Activated B cell treated with CpG ODN at 0.5 μM for 24 hours (primary cell): ENCODE measurements at places on chromosomes 13 and 19. TPM values are rescaled to one million over a fixed set of nuclear protein-coding genes. Genes with fewer than 3 reads are reported as not detected.

DNA sequence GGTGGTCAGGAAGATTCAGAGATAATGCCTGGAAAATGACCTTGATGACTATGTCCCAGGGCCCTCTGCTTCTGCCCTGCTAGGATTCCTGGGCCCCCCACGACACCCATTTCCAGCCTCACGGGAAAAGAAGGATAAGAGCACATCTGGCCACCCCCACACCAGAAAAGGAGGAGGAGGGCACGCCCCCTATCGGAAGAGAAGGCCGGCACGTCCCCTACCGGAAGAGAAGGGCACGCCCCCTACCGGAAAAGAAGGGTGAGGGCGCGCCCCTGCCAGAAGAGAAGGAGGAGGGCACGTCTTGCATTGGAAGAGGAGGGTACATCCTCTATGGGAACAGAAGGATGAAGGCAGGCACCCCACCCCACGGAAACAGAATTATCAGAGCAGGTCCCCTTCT is 84.3 kb downstream of the IER2 start:
- peak; percentile 27 for DNase-seq

DNA sequence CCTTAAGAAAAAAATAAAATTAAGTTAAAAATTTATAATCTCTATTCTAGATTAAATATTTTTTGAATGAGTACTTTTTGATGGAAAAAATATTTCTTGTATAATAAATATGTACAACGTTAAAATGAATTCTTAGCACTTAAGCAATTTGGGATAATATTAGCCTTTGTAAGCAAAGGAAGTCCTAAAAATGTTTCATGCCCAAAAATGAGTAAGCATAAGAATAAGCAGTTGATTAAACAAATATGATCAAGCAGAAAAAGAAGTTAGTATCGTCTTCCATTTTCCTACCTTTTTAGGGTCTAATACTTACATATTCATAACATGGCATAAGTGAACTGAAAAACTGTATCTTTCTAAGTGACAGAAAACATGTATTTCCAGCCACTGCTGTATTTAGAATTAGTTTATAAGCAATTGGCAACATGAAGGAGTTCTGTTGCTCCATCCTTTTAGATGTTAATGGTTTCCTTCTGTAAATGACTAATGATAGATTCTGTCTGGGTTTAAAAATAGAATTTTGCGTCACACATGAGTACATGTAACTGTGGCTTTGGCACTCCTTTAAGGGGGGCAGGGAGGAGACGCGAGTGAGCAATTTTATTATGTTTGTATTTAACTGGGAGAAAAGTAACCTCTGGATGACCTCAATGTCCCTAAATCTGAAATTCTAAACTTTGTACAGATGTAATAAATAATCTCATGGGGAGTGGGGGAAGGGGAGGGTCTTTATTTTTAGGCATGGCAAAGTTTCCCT is 237.4 kb downstream of the RGCC start:
- DNase-seq = no peak

GRCh38 chr19:35002037-35002535 is 2.0 kb downstream of the GRAMD1A start:
- DNase-seq = no peak

- DNase-seq = no peak
Observed at GRCh38 chr13:99218969-99219368, 18.3 kb downstream of the UBAC2 start.

DNA sequence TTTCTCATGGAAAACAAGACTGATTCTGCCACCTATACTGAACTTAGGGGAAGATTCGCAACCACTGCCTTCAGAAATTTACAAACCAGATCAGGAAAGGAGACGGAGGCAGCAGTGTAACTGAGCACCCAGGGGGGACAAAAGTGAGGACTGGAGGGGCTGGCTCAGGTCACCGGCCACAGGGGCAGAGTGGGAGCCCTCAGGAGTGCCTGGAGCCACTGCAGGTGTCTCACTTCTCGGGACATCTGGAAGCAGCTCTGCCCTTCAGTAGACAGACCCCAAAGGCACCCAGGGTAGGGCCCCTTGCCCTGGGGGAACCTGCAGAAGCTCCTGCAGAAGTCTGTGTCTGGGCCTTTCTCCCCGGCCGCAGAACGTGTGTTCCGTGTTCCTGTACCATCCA is 5.8 kb downstream of the ARHGEF7 start:
- no peak for DNase-seq

DNA sequence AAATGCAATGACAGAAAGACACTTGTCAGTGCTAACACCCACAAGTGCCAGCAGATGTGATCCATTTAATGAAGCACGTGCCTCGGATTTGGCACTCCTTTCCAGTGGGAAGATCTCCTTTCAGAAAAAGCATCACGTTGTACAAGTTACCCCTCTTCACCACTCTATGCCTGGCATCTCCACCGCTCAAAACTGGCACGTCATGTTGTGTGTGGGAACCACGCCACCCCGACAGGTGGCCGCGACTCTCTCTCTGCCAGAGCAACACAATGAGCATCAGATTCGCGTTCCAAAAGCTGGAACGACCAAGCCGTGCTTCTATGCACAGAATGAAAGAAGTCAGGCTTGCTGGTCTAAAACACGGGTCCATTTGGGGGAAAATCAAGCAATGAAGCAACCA is 24.3 kb downstream of the TMTC4 start:
- DNase-seq = no peak

DNA sequence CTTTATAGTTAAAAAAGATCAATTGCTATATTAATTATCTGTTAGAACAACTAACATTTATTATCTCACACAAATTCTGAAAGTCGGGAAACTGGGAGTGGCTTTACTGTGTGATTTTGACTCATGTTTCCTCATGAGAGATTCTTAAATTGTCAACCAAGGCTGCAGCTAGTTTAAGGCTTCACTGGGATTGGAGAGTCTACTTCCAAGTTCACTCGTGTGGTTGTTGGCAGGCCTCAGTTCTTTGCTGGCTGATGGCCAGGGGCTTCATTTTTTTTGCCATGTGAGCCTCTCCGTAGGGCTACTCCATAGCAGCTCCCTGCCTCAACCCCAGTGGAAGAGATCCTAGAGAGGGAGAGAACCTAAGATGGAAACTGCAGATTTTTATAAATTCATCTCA is 24.5 kb upstream of the LPAR6 start:
- DNase-seq = no peak

GRCh38 chr19:46635920-46636761 is at the start of gene GNG8:
GNG8 (minus strand) TSS chr19:46636202; CDS start chr19:46634682, 1,520 bp downstream.
- DNase-seq = peak; percentile 51

GRCh38 chr13:85768946-85769345 is 30.3 kb downstream of the SLITRK6 start:
- no peak for DNase-seq

GRCh38 chr19:21680671-21681070 is 86.7 kb downstream of the ZNF100 start:
- DNase-seq = no peak

- no peak for DNase-seq
Observed at GRCh38 chr19:14337510-14337909, 43.7 kb upstream of the ADGRE5 start.

GRCh38 chr13:39597838-39598237 is 5.2 kb downstream of the LHFPL6 start:
- DNase-seq = no peak

GRCh38 chr19:38898788-38899446 is 501 bp downstream of the SIRT2 start:
- DNase-seq = no peak

GRCh38 chr13:98664047-98664446 is 87.1 kb upstream of the STK24 start:
- DNase-seq = no peak

DNA sequence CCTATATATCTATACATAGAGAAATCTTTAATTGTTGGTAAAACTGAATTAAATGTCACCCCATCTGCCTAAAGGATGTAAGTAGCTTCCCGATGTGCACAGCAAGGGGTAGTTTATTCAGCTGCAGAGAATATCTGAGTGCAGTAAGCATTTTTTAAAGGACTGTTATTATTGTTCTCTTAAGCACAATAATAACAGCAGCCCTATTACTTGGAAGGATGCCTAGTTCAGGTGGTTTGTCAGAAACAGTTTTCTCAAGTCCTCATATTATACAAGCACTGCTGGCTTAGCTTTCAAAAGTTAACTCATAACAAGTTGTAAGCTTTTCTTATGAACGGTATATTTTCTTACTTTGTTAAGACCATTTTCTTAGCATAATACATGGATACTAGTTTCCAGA is 142.6 kb downstream of the CRYL1 start:
- no peak for DNase-seq

Gene SIGLEC10
- total RNA-seq = 50.3 and 52.2 TPM in 2 replicates

Gene S1PR4
- 27.3 and 29.7 TPM in 2 replicates for total RNA-seq

Gene ZNF865
- total RNA-seq = 17.2 and 18.9 TPM in 2 replicates

Gene LILRB2
- 7.6 and 7.9 TPM in 2 replicates for total RNA-seq

Gene MAG
- total RNA-seq = 0.22 and 0.31 TPM in 2 replicates

Gene PNMA8B
- 0.04 TPM in 1 of 2 replicates, not detected in the other for total RNA-seq

Gene KLK12
- total RNA-seq = not detected in 2 replicates
